ENCODE measurements at places on chromosomes 2 and 18.

DNA sequence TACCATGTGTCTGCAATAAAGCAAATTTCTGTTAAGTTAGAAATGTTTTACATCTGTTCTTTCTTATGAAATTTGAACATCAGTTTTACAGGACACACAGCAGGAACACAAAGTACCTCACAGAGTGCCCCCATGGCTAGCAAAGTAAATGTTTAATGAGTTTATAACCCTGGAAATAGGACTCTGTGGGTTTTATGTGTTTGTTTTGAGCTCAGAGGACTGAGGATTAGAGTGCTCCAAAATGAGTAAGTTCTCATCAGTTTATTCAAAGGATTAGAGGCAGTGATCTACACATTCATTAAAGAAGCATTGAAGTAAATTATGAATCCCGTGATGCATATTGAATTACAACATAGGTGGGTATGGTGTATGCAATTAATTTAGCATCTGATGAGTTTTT lies 281.8 kb downstream of the GULP1 start:
- no peak for DNase-seq

DNA sequence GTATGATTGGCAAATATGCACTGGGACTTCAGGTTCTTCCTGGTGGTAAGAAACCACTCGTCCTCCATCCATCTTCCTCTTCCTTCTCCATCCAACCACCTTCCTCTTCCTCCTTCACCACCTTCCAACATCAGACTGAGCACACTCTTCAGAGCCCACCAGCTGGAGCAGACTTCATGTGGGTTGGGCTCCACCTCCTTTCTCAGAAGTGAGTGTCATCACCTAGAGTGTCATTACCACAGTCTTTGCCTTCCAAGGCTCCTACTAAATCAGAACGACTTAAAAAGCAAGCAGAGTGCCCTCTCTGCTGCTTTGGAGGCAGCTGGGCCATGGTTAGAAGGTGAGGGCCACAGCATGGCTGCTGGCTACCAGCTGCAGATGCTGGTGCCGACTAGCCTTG lies 171.6 kb downstream of the SH3RF3 start:
- no peak for DNase-seq

DNA sequence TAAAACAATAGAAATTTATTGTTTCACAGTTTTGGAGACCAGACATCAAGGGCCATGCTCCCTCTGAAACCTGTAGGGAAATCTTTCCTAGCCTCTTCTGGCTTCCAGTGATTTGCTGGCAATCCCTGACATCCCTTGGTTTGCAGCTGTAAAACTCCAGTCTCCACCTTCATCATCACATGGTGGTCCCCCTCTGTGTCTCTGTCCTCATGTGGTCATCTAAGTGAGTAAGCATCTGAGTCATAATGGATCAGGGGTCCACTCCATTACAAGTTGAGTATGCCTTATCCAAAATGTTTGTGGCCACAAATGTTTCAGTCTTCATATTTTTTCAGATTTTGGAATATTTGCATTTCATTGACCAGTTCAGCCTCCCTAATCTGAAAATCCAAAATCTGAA lies 5.6 kb upstream of the SGPP2 start:
- no peak for DNase-seq

DNA sequence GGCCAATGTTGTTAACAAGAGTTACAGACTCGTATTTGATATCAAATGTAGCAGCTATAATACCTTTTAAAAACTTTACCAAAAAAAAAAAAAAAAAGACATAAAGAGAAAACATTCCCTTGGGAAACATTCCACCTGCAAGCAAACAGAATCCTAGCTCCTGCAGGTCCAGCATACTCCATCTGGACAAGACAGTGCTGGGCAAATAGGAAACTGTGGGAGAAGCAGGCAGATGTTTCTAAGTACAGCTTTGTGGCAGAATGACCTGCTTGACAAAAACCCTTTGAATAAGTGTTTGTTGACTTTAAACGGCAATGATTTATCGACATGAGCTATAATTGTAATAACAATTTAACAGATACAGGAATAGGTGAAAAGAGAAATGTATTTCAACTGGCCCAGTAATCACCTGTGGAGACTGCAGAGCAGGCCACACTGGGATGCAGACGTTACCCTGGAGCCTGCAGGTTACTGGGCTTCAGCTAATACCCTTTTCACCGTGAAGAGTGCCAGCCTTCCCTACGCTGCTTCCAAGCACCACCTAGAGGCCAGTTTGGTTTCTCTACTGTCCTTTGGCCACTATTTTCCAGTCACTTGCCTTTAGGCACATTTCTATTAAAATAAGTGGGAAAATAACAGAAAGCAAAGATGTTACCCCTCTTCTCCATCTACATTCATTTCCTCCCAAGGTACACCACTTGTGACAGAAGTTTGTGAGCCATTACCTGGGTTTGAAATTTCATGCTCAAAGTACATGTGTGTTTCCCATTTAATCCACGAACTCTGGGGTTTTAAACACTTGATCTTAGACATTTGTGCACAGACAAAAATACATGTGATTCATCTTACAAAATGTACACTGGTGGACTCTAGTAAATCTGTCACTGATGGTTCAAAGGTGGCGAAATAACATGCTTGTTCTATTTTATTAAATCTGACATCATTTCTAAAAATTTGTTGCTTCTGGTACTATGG lies 96.9 kb upstream of the ZNF397 start:
- DNase-seq: no peak

- no peak for DNase-seq
Observed at GRCh38 chr18:24928301-24928878, 423.6 kb downstream of the ZNF521 start.

DNA sequence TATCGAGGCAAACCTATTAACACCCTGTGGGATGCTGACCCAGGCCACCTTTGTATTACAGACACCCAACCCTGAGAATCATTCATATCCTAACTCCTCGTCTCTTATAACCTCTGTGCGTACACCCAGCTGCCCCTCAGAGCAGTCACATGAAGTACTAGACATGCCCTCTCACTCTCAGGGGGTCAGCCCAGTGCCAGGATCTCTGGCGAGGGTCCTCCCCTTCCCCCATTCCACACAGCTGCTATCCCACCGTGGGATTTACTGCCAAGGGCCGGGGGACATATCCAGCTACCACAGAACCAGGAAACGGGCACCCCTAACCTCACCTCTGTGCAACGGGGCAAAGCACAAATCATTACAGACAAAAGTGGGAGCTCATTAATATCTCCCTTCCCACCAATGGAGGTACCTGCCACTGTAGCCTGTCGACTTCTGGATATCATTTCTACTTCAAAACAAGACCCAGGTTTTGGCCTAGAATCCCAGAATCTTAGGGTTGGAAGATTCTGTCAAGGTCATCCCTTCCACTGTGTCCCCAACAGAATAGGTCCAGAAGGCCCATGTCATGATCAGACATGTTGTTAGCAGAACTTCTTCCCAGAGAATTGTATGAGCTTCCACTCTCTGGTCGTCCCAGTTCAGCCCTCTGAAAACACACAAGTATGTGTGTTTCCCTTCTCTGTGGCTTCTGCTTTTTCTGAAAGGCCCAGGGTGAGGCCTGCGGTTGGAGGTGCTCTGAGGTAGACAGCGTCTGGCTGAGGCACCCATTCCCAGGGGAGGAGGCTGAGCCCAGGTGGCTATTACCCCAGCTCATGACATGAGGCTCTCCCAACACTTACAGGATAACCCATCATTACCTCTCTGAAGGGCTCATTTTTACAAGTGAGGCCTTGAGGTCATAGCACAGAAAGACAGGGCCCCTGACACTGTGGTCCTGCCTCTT lies 1.7 kb downstream of the TMBIM1 start:
- peak; percentile 89 for DNase-seq

GRCh38 chr2:37829202-37829601 lies 95.9 kb upstream of the RMDN2 start:
- DNase-seq: no peak

- DNase-seq: no peak
Observed at GRCh38 chr2:40827392-40827791, 375.5 kb upstream of the SLC8A1 start.

GRCh38 chr2:19886261-19886660 lies 15.5 kb downstream of the TTC32 start:
- no peak for DNase-seq

- no peak for DNase-seq
Observed at GRCh38 chr2:27435628-27436027, 6.6 kb upstream of the KRTCAP3 start.

- DNase-seq: no peak
Observed at GRCh38 chr2:237630216-237631000, 3.0 kb downstream of the LRRFIP1 start.

DNA sequence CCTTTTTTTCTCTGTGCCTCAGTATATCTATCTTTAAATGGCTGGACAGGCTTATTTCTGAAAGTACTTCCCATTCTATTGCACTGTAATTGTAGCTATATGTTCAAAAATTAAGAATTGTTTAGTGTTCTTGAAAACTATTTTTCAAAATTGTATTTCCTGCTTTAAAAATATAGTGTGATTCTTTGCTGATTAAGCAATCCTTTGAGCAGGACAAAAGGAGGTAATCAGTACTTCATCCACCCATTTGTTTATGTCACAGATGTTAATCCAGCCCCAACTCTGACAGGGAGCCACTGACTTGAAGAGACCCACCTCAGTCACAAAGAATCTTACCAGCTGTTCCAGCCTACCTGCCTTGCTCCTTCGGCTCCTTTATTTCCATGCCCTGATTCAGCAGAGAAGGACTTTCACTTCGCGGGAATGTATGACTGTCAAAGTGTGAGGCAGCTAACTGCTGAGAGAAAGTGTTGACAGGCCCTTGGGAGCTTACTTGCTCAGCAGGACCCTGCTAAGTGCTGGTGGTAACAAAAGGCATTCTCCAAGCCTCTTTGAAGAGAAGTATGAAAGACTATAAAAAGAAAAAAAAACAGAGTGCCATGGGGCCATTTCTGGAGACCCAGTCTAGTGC lies 393.3 kb upstream of the CYRIA start:
- no peak for DNase-seq

DNA sequence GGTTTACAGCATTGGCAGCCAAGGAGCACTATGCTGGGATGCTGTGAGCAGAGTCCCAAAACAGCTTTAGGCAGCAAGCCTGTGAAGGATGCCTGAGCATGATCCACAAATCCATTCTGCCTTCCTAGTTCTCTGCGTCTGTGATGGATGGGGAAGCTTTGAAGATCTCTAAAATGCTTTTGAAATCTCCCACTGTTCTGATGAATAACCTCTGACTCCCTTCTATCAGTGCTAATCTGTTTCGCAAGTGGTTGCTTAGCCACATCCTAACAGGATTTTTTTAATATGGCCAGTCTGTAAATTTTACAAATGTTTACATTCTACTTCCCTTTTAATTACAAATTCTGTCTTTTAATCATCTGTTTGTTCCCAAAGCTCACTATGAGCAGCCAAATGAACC lies 319.2 kb downstream of the GULP1 start:
- no peak for DNase-seq

DNA sequence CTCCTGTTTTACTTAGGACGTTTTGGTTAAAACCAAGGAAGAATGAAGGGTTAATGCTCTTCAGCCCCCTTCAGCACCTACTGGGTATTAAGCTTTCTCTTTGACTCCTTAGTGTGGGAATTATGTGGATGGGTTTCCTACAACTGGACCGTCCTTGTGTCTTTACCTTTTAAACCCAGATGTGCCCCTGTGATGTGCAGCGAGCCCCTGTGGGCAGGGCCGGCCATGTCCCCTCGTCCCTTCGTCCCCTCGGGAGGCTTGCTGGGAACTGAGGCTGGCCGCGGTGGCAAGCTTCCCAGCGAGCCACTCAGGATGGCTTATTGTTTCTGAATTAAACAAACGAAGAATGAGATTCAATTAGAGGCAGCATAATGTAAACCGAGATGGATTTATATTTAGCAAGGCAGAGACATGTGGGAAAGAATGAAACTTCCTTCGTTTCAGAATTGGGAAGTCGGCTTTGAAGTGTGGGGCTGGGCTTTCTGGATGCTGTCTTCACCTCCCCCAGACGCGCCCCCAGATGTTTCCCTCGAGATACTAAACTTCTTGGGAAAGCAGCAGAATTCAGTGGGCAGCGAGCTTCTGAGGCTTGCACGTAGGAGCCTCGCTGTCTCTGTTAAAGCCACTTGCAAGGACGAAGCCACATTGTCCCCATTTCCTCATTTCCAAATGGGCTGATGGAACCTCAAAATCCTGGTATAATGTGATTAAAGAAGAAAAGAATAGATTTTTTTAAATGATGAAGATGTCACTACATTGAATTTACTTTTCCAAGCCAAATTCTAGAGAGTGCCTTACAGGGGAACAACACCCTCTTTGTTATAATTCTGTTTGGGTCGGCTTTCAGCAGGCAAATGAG lies 146.0 kb downstream of the VAPA start:
- DNase-seq: no peak

Measured in memory B cell (primary cell).